ENCODE measurements at places on chromosomes 12 and 14. TPM values are rescaled to one million over a fixed set of nuclear protein-coding genes. Genes with fewer than 3 reads are reported as not detected.
A peak's percentile ranks its signal among the peaks of the same experiment; 100 is the strongest.

AMIGO2 gene
- polyA plus RNA-seq = 2.1 TPM

EML5 gene
- polyA plus RNA-seq = 1.7 TPM

CYP27B1 gene
- 0.20 TPM for polyA plus RNA-seq

OAS2 gene
- 2.7 TPM for polyA plus RNA-seq

BMAL2 gene
- polyA plus RNA-seq = 1.9 TPM

DNA sequence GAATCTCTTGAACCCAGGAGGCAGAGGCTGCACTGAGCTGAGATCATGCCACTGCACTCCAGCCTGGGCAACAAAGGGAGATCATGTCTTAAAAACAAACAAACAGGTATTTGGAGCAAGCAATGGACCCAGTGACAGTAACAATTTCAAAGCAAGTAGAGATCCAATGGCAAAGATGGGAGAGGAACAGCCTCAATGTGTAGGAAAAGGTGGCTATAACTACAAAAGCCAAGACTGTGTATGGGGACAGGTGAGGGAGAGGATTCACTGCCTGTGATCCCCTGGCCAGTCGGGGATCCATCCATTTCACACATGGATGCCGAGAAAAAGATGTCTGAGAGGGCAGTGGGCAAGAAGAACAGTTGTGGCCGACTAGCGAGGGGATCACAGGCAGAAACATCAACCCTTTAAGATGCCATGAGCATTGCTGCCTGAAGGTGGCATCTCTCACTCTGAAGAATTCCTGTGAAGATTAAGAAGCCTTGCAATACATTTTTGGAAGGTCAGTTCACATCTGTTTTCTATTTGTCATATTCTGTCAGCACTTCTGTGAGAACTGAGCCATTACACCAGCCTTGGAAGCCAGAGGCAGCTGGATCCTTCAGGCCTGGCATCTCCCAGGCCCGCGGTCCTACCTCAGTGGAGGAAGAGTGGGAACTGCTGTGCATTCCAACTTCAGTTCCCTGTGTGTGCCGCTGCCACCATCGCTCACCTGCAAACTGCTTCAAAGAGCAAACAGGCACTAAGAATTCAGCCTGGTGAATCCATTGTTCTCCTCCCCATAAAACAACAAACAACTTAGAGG is 54.5 kb upstream of the FRS2 start:
- peak; percentile 92 for DNase-seq

DNA sequence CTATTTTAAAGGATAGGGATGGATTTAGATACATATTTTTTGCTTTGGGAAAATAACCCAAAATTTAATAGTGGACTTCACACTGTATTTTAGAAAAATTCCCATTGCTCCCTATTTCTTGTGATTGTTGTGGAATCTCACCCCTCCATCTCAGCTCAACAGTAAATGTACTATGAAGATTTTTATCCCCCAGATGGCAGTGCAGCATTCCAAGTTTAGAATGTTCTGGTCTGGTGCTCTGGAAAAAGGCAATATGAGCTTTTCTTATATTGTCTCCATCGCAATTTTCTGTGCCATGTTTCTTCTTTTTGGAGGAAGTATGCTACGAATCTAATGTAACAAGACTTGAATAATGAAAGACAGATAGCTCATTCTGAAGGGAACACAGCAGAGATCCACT is 471.7 kb upstream of the SYT1 start:
- DNase-seq = peak; percentile 8

- DNase-seq = no peak
Observed at GRCh38 chr14:34398024-34398423, 64.0 kb downstream of the SPTSSA start.

DNA sequence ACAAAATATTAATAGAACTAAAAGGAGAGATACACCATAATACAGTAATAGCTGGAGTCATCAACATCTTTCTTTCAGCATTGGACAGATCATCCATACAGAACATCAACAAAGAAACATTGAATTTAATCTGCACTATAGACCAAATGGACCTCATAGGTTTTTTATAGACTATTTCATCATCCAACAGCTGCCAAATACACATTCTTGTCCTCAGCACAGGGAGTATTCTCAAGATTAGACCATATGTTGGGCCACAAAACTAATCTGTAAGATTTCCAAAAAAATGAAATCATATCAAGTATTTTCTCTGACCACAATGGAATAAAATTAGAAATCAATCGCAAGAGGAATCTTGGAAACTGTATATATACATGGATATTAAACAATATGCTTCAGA is 86.9 kb downstream of the FSCB start:
- DNase-seq = peak; percentile 88

DNA sequence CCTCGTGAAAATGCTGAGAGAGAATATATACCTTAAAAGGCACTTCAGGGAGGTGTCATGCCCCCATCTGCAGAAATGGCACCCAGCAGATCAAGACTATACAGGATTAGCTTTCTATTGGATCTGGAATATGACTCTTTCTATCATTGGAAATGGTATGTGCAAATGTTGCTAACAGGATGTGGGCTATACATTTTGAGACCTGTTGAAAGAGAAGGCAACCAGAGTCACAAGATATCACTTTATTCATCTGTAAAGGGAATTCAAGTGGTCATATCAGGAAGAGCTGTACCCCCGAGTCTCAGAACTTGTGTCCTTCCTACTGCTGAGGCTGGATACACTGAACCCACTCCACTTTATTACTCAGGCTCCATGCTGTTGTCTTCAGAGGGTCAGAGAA is 46.1 kb upstream of the FRMD6 start:
- no peak for DNase-seq

- DNase-seq = peak; percentile 19
Observed at GRCh38 chr12:27780612-27781408, 774 bp upstream of the MANSC4 start.

DNA sequence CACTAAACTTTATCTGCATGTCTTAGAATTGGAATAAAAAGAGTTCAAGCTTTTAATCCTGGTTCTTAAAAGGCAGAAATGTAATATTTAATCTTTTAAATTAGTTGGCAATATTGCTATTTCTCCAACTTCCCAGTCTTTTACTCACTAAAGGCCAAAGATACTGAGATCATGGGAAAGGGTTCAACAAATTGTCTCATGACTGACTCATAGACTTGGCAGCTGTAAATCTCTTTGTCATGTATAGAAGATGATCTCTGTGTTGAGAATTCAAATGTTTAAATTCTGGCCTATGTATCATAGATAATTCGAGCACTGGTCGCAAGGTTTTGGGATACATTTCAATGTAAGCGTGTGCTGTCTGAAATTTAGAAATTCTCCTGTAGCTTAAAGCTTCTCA is 40.1 kb upstream of the STRAP start:
- DNase-seq = peak; percentile 81

- DNase-seq = no peak
Observed at GRCh38 chr14:104139460-104140212, 1.2 kb downstream of the KIF26A start.

DNA sequence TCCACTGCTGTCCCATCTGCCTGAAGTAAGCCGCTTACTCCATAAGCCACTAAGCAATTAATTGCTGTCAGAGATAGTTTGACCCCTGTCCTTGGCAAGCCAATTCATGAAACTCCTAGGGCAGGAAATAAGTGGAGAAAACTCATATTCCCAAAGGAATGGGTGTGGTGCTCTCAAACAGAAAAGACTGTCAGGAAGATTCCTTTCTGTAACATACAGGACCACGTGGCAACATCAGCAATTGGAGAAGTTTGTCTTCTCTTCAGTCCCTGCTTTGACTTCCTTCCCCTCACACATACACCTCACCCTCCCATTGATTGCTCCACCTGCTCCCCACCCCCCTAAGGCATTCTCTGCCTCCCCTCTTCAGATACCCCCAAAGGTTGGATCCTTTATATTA is 36.2 kb upstream of the MDM1 start:
- peak; percentile 44 for DNase-seq

GRCh38 chr14:99258341-99258861 is 13.6 kb downstream of the BCL11B start:
- no peak for DNase-seq

GRCh38 chr12:15629108-15629507 is 160.1 kb downstream of the EPS8 start:
- DNase-seq = peak; percentile 64

GRCh38 chr12:57817261-57817989 is 1.1 kb downstream of the AVIL start:
- peak; percentile 7 for DNase-seq

- no peak for DNase-seq
Observed at GRCh38 chr14:102949801-102950451, 27.5 kb downstream of the AMN start.

GRCh38 chr14:94036313-94037167 is 10.4 kb downstream of the OTUB2 start:
- peak; percentile 45 for DNase-seq
